Stimulated activated CD8-positive, alpha-beta memory T cell treated with anti-CD3 and anti-CD28 coated beads, Interleukin-4, amount 100 ng/mL, for 1 hour (primary cell): ENCODE measurements at places on chromosomes 16 and 17.

GRCh38 chr16:10314811-10315210, 71.0 kb upstream of the ATF7IP2 start:
- no peak for DNase-seq

DNA sequence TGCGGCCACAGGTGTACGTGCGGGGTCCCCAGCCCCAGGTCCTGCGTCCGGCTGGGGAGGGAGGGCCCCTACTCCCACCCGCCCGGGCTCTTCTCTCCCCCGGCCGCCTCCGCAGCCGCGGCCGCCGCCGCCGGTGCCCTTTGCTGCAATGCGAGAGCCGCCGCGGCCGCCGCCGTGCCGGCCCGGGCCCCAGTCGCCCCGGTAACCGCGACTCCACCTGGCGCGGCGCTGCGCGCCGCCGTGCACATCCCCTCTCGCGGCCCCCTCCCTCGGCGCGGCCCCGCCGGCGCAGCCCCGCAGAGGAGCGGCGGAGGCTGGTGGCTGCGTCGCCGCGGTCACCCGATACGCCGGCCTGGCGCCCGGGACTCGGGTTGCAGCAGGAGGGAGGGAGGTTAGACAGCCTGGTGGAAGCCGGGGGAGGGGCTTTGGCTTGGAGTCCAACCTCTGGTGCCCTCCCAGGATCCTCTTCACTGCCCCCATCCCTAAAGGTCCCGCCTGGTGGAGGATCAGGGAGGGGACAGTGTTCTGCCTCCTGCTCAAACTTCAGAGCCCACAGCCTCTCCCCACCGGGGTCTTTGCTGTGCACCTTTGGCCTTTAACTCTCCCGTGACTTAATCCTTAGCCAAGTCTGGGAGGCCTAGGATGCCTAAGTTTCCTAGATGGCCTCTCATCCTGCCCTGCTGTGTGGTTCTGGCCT, 32.9 kb downstream of the SRCIN1 start:
- DNase-seq = no peak

DNA sequence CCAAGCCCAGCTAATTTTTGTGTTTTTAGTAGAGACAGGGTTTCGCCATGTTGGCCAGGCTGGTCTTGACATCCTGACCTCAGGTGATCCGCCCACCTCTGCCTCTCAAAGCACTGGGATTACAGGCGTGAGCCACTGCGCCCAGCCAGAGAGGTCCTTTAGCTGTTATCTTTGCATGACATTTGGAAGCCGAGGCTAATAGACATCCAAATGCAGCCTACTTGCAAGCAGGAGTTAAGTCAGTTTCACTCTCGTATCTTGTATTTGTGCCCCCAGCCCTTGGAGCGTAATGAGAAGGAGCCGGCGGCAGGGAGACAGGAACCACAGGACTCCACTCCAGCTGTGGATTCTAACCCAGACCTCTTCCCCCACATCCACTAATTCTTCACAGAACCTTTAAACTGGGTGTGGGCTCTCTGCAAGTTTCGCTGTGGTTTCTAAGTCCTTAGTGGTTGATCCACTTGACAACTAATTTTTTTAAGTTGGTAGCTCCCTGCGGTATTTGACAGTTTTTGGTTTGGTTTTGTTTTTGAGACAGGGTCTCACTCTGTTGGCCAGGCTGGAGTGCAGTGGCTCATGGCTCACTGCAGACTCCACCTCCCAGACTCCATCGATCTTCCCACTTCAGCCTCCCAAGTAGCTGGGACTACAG, 3.1 kb upstream of the CYTH1 start:
- no peak for DNase-seq

DNA sequence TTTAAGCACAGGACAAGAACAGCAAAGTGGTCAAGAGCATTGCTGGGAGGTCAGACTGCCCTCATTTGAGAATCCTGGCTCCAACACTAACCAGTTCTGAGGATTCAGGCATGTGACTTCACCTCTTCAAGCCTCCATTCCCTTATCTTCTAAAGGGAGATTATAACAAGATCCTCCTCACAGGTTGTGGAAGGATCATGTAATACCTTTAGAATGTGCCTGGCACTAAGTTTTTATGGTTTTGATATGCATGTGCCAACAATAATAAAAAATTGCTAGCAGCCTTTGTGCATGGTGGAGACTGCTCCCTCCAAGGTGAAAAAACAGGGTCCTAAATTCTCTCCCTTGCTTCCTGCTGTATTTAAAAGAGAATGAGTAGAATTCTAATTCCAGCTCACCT, 36.0 kb upstream of the ADAMTS18 start:
- DNase-seq = no peak
